ENCODE measurements at places on chromosomes 1 and 21.

GRCh38 chr1:183993132-183993531 is 44.4 kb downstream of the COLGALT2 start:
- no peak for DNase-seq

GRCh38 chr1:79074975-79075374 is 68.4 kb upstream of the ADGRL4 start:
- DNase-seq = no peak

- no peak for DNase-seq
Observed at GRCh38 chr1:161778522-161778921, 12.4 kb downstream of the ATF6 start.

DNA sequence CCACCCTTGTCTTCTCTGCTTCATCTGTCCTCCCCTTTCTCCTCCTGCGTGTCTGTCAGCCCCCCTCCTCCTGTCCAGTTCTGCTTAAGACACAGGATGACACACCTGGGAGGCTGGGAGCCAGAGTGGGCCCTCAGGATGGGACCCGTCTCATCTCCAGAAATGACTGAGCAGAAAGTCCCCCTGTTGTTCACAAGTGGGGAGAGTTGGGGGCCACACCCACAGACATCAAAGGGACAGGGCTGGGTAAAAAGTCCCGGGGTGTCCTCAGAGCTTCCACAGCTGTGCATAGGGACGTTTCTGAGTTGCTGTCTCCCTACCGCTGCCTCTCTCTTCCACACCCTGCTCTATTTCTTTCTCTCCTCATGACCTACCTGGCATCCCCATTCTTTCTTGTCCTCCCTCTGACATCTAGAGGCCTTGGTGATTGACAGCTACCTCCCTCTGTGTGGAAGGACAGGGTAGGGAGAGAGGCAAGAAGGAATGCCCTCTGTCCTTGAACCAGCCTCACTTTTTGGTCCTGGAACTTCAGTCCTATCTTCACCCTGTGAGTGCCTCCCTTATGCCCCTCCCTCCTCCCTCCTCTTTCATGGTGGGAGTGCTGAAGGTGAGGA is 19.5 kb upstream of the SH2D2A start:
- peak; percentile 61 for DNase-seq

GRCh38 chr1:118388301-118388959 is 203.4 kb upstream of the SPAG17 start:
- DNase-seq = no peak

DNA sequence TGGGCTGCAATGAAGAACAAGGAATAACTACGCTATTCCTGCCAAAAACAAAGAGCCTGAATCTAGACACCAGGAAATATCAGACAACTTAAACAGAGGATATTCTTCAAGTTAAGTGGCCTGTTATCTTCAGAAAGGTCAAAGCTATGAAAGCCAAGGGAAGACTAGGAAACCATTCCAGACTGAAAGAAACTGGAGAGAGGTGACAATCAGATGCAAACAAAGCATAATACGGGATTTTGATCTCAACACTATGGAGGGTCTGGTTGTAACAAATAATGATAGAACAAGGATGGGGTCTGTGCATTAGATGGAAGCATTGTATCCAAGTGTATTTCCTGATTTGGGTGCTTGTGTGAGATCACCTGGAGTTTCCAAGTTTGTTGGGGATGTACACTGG is 2.7 kb downstream of the EPRS1 start:
- DNase-seq = no peak

GRCh38 chr1:209800984-209801834 is 4.7 kb downstream of the IRF6 start:
- DNase-seq = no peak

GRCh38 chr1:159996653-159997052 is 35.1 kb downstream of the PIGM start:
- no peak for DNase-seq

- no peak for DNase-seq
Observed at GRCh38 chr1:38127428-38127827, 80.8 kb upstream of the POU3F1 start.

- DNase-seq = no peak
Observed at GRCh38 chr1:22088331-22088730, 35.8 kb downstream of the CDC42 start.

DNA sequence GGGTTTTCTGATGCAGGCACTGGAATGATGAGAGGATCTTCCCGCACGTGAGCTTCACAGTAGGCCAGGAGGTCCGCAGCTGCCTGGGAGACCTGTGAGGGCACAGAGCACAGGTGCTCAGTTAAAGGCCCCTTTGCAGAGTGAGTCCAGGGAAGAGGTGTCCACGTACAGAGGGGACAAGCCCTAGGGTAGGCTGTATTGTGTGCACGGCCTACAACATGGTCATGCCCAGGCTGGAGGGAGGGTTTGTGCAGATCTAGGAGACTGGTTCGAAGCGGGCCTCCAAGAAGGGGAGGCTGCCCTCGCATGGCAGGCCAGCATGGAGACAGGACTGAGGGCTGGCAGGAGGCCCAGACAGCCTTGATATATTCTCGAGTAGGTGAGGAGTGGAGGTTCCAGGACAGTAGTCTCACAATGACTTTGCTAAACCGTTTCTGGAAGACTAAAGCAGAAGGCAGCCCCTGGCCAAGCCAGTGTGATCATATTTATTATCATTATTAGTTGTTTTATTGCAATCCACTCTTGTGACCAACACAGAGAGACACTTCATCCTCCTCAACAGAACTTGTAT is 48.0 kb upstream of the B3GALNT2 start:
- no peak for DNase-seq

- DNase-seq = no peak
Observed at GRCh38 chr1:207027206-207027777, 5.3 kb downstream of the C1orf116 start.

- DNase-seq = peak; percentile 66
Observed at GRCh38 chr21:45590726-45591618, 48.7 kb upstream of the SLC19A1 start.

- no peak for DNase-seq
Observed at GRCh38 chr1:39850606-39851216, 32.6 kb downstream of the TRIT1 start.

GRCh38 chr1:193525411-193525810 is 339.0 kb upstream of the B3GALT2 start:
- DNase-seq = no peak

DNA sequence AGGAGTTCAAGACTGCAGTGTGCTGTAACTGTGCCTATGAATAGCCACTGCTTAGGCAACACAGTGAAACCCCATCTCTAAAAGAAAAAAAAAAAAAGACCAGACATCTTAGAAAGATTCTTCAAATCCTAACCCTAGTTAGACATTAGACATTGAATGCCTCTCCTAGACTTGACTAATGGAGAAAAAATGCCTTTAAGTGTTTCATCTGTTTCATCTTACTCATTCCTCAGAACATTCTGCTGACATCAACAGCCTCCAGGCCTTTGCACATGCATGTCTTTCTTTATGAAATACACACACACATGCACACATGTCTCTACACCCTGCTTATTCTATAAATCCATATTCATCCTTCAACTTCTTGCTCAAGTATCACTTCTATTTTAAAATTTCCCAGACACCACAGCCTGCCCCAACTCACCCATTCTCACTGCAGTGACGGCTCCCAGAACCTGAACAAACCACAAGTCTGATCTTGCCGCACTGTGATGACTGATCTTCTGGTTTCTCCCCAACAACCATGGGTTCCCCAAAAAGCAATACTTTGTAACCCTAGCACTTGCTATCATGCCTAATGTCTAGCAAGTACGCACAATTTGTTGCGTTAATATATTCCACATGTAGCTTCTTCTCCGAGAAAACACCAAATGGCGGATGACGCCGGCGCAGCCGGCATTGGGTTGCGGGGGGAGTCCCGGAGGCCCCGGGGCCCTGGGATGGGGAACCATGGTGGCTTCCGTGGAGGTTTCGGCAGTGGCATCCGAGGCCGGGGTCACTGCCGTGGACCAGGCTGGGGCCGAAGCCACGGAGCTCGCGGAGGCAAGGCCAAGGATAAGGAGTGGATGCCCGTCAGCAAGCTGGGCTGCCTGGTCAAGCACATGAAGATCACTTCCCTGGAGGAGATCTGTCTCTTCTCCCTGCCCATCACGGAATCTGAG is 37.4 kb downstream of the LRRC52 start:
- DNase-seq = no peak

DNA sequence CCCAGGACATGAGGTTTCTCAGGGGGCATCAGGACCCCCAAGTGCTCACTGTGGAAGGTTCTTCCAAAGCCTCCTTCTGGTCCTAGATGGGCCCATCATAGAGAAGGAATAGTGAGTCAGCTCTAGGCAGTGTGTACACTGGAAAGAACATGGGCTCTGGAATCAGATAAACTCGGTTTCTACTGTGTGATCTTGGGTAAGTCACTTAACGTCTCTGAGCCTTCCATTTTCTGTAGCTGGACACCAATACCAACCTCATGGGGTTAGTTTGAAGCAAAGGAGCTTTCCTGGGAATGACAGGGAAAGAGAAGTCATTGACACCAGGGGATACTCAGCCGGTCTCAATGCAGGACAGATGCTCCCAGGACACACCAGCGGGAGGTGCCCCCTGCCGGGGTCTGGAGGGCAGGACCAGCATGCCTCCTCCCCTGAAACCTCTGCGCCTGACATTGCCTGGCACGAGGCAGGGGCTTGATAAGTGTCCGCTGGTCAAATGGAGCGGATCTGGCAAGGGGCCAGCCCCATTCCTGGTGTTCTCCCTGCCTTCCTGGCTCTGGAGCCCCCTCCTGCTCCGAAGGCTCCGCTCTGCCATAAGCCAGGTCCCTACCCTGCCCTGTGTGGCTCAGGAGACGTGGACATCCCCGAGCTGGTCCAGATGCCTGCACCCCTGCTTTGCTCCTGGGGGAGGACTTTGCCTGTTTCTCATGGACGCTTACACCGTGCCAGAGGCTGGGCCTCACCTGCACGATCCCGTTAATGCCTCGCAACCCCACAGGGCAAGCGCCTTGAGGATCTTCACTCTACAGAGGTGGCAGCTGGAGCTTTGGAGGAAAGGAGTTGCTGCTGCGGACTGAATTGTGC is 52.8 kb downstream of the EDN2 start:
- no peak for DNase-seq

- DNase-seq = peak; percentile 80
Observed at GRCh38 chr1:21293537-21294265, 3.4 kb upstream of the ECE1 start.

- DNase-seq = no peak
Observed at GRCh38 chr1:175580841-175581240, 162.6 kb downstream of the TNR start.

DNA sequence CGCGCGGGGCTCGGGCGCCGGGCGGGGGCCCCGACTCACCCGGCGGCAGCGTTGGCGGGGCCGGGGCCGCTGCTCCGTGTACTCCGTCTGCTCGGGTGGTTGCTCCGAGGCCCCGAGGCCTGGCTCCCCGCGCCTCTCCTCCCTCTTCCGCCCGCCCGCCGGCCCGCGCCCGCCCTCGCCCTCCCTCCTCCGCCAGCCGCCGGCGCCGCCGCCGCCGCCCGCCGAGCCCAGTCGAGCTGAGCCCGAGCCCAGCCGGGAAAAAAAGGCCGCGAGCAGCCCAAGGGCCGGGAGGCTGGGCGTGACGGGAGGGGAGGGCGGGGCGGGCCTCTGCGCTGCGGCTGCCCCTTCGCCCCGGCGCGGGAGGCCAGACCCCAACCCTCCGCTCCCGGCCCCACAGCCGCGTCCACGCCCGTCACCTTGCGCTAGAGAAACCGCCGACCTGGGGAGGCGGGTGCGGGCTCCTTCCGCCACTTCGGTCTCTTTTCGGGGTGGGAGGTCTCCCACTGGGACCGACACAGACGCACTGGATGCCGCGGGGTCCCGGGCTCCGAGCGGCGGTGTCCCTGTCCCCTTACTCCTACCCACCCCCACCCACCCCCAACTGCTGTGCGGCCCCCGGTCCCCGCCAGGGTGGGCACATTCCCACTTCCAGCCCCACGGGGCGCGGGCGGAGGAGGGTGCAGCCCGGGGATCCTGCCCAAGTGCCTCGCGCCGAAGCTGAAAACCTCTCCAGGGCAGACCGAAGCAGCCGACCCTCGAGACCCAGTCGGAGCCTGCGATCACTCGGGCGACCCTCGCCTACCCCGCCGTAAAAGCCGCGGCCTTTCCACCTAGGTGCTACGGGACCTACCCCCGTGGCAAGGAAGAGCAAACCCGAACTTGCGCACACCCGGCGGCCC is at the start of gene CERS2:
Gene CERS2, minus strand, starts transcription at position 256 of the 899 bp plus-strand sequence. CDS start 5,745 bp downstream, outside the sequence.
- peak; percentile 76 for DNase-seq

GRCh38 chr1:8873506-8874229 is 4.8 kb downstream of the ENO1 start:
- peak; percentile 92 for DNase-seq

- DNase-seq = no peak
Observed at GRCh38 chr1:159804924-159805323, 2.8 kb downstream of the FCRL6 start.

GRCh38 chr1:24735509-24736375 is 9.5 kb upstream of the CLIC4 start:
- DNase-seq = no peak

DNA sequence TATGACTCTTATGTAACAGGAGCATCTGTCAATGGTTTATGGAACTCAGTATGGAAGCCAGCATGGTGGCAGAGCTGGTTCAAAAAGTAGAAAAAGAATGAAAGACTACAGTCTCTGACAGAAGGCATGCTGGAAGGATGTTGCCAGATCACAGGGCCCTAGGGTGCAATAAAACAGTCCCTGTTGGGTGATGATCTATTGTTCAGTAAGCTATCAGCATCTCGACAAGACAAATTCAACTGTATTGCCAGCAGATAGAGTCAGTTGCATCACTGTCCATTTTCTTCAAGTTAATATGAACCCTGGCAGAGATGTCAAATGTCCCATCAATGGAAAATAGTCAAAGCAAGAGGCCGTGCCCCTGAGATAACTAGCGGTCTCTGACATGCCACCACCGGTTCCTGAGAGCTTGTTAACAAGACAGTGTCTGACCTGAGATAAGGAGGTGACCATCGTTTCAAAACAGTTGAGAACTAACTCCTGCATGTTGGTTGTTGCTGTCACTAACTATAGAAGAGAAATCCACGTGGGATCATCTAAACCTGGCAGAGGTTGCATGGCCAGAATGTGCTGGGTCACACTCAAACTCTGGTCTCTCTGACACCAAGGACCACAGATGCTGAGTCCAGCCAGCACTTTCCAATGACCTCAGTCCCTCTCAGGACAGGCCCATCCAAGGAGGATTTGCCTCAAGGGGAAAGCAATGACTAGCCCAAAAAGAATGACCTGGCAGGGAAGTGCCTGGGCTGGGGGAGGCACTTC is 125.9 kb downstream of the RIPK4 start:
- no peak for DNase-seq

- DNase-seq = no peak
Observed at GRCh38 chr1:15941899-15942660, 33.8 kb downstream of the ZBTB17 start.
